ENCODE measurements at places on chromosomes 7 and 10. TPM values are rescaled to one million over a fixed set of nuclear protein-coding genes. Genes with fewer than 3 reads are reported as not detected.
A peak's percentile ranks its signal among the peaks of the same experiment; 100 is the strongest.

DNA sequence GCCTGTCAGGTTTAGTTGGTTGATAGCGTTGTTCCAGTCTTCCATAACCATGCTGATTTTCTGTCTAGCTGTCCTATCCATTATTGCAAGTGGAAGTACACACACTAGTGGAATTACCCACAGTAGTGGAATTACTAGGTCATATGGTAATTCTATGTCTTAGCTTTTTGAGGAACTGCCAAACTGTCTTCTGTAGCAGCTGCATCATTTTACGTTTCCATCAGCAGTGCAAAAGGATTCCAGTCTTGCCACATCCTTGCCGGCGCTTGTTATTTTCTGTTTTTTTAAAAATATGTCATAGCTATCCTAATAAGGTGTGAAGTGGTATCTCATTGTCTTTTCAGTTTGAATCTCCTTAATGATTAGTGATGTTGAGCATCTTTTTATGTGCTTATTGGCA lies 17.2 kb upstream of the RHBDD2 start:
- no peak for DNase-seq
- no peak overlapping the region for H3K4me3 ChIP-seq
- H3K4me1 ChIP-seq: peaks cover 7% of the 10 kb centered on the region
- H3K27ac ChIP-seq: no peak overlapping the region

DNA sequence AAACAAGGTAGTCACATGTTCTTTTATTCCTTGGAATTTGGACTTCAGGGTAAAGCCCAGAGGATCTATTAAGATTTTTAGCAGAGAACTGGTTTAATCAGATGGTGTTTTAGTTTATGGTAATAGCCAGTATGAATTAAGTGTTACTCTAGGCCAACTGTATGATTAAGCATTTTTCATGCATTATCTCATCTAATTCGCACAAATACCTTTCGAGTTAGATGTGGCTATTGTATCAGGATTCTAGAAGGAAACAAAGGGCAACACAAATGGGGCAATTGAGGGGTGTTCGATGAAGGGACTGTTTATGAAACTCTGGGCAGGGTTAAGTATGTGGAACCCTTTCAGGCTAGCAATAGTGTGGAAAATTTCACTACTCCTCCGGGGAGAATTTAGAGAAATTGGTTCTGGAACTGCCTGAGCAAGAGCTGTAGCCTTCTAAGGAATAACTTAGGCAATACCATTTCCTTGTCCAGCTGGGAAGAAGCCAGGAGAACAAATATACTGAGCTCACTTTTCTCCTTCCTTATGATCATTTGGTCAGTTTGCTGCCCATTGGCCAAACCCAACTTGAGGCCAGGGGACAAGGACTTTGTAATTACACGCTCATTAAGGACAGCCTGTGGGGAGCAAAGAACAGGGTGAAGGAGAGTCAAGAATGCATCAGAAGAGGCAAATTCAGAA lies 319.0 kb upstream of the FZD1 start:
- H3K4me3 ChIP-seq: no peak overlapping the region
- no peaks in the 10 kb centered on the region for H3K27me3 ChIP-seq
- peak overlapping the region; percentile 34 for H3K27ac ChIP-seq
- H3K36me3 ChIP-seq: no peaks in the 10 kb centered on the region

GRCh38 chr10:11335167-11335652 lies 276.2 kb downstream of the USP6NL start:
- DNase-seq: peak; percentile 39
- no peaks in the 10 kb centered on the region for H3K27me3 ChIP-seq
- no peak overlapping the region for H3K4me3 ChIP-seq
- peaks cover 6% of the 10 kb centered on the region for H3K4me1 ChIP-seq

The RBM20 gene
- 1.5 TPM for total RNA-seq

Measured in astrocyte (in vitro differentiated cells and primary cell).